ENCODE measurements at places on chromosomes 2 and 18.

DNA sequence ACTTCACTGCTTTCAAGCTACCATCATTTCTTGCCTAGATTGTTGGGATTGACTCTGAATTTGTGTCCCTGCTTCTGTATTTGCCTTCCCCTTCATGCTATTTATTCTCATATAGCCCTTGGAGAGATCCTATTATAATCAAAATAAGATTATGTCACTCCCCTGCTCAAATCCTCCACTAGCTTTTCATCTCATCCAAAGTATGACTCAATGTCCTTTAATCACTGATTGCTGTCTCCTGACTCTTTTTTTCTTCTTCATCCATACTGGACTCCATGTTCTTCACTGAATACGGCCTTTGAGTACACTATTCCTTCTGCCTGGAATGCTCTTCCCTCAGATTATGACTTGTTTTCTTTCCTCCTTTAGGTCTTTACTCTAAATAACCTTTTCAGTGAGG, 5.0 kb downstream of the RBKS start:
- no peak for DNase-seq
- H3K4me3 ChIP-seq: no peak overlapping the region
- H3K4me1 ChIP-seq: peaks cover 5% of the 10 kb centered on the region
- no peaks in the 10 kb centered on the region for H3K27me3 ChIP-seq
- no peak overlapping the region for H3K27ac ChIP-seq
- H3K36me3 ChIP-seq: peaks cover 9% of the 10 kb centered on the region

- H3K27ac ChIP-seq: no peak overlapping the region
- H3K4me1 ChIP-seq: no peaks in the 10 kb centered on the region
- DNase-seq: no peak
- H3K4me3 ChIP-seq: no peak overlapping the region
- peaks cover 27% of the 10 kb centered on the region for H3K27me3 ChIP-seq
- H3K36me3 ChIP-seq: no peaks in the 10 kb centered on the region
Observed at GRCh38 chr2:20972110-20972509, 71.8 kb downstream of the APOB start.

GRCh38 chr2:235940330-235940729, 227.9 kb downstream of the GBX2 start:
- peaks cover 11% of the 10 kb centered on the region for H3K36me3 ChIP-seq
- H3K27ac ChIP-seq: peak overlapping the region; percentile 31
- H3K27me3 ChIP-seq: no peaks in the 10 kb centered on the region
- no peak overlapping the region for H3K4me3 ChIP-seq
- no peak for DNase-seq

DNA sequence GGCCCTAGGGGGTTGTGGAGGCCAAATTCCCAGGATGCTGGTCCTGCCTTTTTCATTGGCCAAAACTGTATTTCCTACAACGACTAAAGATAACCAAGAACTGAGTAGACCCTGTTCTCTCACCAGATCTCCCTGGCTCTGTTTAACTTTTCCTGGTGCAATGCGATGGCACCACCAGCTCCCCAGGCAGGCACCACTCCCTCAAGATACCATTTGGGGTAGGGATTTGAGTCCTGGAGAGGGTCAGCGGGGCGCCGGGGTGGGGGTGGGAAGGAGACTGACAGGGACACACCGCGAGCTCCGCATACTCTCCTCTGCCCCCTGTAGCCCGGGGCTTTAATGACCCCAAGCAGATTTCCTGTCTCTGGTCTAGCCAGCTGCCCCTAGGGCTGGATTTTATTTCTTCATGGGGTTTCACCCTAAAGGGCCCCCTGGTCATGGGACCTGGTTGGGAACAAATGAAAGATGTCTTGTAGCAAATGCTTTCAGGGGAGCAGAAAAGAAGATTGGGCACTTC, 7.3 kb downstream of the SIX2 start:
- H3K27ac ChIP-seq: no peak overlapping the region
- peaks cover 81% of the 10 kb centered on the region for H3K27me3 ChIP-seq
- no peak for DNase-seq
- no peaks in the 10 kb centered on the region for H3K36me3 ChIP-seq

DNA sequence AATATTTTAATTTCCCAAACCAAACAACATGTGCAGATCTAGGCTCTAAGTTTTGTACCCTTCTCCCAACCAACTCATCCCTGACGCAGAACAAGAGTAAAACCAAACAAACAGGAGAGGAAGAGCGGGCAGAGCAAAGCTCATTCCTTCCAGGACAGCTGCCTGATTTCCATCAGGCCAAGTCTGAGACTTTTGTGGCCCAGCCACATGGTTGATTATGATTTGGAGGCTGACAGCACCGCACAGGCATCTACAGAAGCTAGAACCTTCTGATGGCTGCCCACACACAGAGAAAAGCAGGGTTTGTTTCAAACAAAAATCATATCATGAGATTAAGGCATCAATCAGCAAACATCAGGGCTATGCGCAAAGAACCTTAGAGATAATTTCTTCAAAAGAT, 262.6 kb downstream of the TNS1 start:
- H3K36me3 ChIP-seq: no peaks in the 10 kb centered on the region
- no peaks in the 10 kb centered on the region for H3K4me1 ChIP-seq
- peak overlapping the region; percentile 74 for H3K27ac ChIP-seq
- H3K27me3 ChIP-seq: no peaks in the 10 kb centered on the region
- DNase-seq: no peak

DNA sequence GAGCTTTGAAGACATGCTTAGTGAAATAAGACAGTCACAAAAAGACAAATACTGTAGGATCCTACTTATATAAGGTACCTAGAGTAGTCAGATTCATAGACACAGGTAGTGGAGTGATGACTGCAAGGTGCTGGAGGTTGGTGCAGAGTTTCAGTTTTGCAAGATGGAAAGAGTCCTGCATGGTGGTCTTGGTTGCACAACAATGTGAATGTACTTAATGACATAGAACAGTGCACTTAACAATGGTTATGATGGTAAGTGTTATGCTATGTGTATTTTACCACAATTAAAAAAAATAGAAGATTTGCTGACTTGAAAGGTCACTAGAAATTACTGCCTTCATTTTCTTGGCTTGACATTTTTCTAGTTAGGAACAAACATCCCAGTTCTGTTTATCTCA, 9.5 kb downstream of the CERS6 start:
- DNase-seq: no peak
- H3K4me1 ChIP-seq: peaks cover 22% of the 10 kb centered on the region
- H3K4me3 ChIP-seq: no peak overlapping the region
- H3K27ac ChIP-seq: no peak overlapping the region

GRCh38 chr2:121475811-121476571, 54.7 kb upstream of the RNU4ATAC start:
- H3K36me3 ChIP-seq: peaks cover 18% of the 10 kb centered on the region
- peak overlapping the region; percentile 67 for H3K27ac ChIP-seq
- H3K27me3 ChIP-seq: no peaks in the 10 kb centered on the region
- H3K4me3 ChIP-seq: no peak overlapping the region

DNA sequence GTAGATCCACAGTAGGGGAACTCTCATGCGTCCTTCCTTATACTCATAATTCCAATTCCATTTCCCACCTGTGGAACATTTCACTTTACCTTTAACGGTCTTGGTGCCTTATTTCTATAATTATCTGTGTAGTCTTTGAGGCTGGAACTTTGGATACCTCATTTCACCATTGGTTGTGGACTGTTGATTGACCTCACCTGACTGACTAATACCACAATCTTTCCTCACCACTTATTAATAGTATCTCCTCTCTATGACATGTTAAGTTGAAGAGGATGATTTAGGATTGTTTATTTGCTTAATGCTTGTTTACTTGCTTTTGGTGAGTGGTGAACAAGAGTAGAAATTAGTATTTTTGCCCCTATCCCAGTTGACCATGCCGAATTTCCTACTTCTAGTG, 50.0 kb downstream of the R3HDM1 start:
- H3K4me1 ChIP-seq: peaks cover 3% of the 10 kb centered on the region
- no peaks in the 10 kb centered on the region for H3K27me3 ChIP-seq
- no peaks in the 10 kb centered on the region for H3K36me3 ChIP-seq
- no peak for DNase-seq

DNA sequence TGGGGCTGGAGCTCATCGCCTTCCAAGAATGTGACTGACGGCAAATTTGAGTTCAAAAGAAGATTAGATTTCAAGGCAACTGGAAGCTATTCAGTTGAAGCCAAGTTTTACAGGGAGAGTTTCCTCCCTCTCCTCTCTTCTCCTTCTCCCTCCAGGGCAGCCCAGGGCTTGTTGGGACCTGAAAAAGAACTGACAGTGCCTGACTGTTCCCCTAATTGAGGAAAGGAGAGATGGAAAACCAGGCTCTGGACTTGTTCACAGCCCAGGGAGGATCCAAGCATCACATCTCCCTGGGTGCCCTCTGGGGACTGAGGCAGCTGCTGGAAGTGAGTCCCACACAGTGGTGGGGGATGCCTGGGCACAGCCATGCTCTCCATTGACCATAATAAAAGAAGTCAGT, 88.1 kb downstream of the THNSL2 start:
- no peaks in the 10 kb centered on the region for H3K4me1 ChIP-seq
- H3K27ac ChIP-seq: no peak overlapping the region
- peaks cover 12% of the 10 kb centered on the region for H3K27me3 ChIP-seq
- H3K36me3 ChIP-seq: peaks cover 4% of the 10 kb centered on the region
- no peak overlapping the region for H3K4me3 ChIP-seq

DNA sequence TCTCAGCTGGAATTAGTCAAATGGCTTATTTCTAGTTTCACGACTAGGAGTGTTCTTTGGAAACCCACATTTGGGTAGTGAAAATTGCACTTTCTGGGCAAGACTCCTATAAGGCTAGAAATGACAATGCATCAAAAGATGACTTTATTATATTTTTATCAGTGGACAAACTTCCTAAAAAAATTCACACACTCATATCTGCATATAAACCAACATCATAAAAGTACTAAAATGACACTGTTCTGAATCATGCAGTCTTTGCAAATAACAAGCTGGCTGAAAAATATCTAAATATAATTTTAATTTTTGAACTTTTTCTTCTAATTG, 17.6 kb downstream of the MXD1 start:
- no peak for DNase-seq
- peaks cover 23% of the 10 kb centered on the region for H3K36me3 ChIP-seq
- no peaks in the 10 kb centered on the region for H3K27me3 ChIP-seq
- H3K4me3 ChIP-seq: no peak overlapping the region

Measured in effector memory CD8-positive, alpha-beta T cell (primary cell).